ENCODE measurements at places on chromosomes 6 and 20.

GRCh38 chr20:409697-410559, 1.8 kb downstream of the RBCK1 start:
- no peak for DNase-seq

GRCh38 chr6:135920689-135921088, 69.2 kb downstream of the PDE7B start:
- DNase-seq, result no peak

GRCh38 chr6:85983032-85983659, 340.5 kb upstream of the SYNCRIP start:
- no peak for DNase-seq

- DNase-seq, result no peak
These were observed 823 bp downstream of the NHLRC1 start for GRCh38 chr6:18121580-18122127.

- no peak for DNase-seq
These were observed 132.2 kb downstream of the SNX5 start for GRCh38 chr20:17836303-17836861.
